ENCODE measurements at places on chromosomes 7 and 10. TPM values are rescaled to one million over a fixed set of nuclear protein-coding genes. Genes with fewer than 3 reads are reported as not detected.

Gene ZNF735
- not detected for total RNA-seq

Gene PWWP2B
- total RNA-seq = 9.1 TPM

Gene CHST15
- 11.8 TPM for total RNA-seq

Gene HYAL4
- total RNA-seq = not detected

Gene GPR26
- not detected for total RNA-seq

Gene GDF2
- 9.1 TPM for total RNA-seq

Gene SRRM3
- total RNA-seq = 0.14 TPM

Gene VPS37D
- 1.2 TPM for total RNA-seq

Gene MACROH2A2
- 12.1 TPM for total RNA-seq

Gene OR2A42
- not detected for total RNA-seq

Gene ZDHHC6
- 16.7 TPM for total RNA-seq

Gene CPN1
- total RNA-seq = 43.4 TPM

DNA sequence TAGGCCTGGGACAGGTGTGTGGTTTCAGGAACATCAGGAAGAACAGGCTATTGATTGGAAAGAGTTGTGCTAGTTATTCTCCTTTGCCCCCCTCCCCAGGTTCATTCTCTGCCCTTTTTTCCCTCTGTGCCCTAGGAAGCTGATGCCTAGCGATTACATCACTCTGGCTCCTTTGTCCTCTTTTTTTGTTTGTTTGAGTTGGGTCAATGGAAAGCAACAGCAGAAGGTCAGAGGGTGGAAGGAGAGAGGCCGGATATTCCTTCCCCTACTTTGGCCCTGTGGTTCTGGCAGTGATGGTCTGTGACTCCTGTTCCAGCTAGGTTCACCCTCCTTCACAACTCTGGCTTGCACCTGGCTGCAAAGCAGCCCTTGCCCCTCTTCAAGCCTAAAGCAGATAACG, 18.9 kb downstream of the LOXL4 start:
- H3K27ac ChIP-seq = no peak overlapping the region
- H3K4me3 ChIP-seq = no peak overlapping the region
- no peaks in the 10 kb centered on the region for H3K27me3 ChIP-seq
- H3K4me1 ChIP-seq = no peaks in the 10 kb centered on the region
- peaks cover 12% of the 10 kb centered on the region for H3K36me3 ChIP-seq

DNA sequence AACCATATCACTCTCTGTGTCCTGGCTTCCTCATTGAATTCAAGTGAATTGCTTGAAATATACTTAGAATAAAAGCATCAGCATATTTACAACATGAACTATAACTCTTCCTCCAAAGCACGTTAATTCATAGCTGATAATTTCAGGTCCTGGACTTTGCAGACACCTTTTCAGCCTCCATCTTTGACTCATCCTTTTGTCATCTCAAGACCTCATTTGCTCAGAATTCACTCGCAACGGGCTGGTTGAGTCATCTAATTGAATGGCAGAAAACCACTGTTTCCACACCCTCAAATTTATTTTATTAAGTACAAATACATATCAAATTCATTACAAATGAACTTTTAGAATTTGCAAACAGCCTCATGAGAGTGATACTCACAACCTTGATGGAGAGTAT, 545.7 kb downstream of the GATA3 start:
- H3K4me3 ChIP-seq = no peak overlapping the region
- H3K4me1 ChIP-seq = no peaks in the 10 kb centered on the region
- H3K36me3 ChIP-seq = no peaks in the 10 kb centered on the region
- H3K27ac ChIP-seq = no peak overlapping the region
- no peak for DNase-seq
- H3K27me3 ChIP-seq = no peaks in the 10 kb centered on the region

- no peaks in the 10 kb centered on the region for H3K4me1 ChIP-seq
- H3K27me3 ChIP-seq = no peaks in the 10 kb centered on the region
- no peak overlapping the region for H3K27ac ChIP-seq
- no peaks in the 10 kb centered on the region for H3K36me3 ChIP-seq
Observed at GRCh38 chr7:131607291-131608115, 51.1 kb upstream of the PODXL start.

GRCh38 chr10:60760711-60761210, 17.5 kb upstream of the CDK1 start:
- DNase-seq = no peak
- H3K27me3 ChIP-seq = no peaks in the 10 kb centered on the region
- H3K36me3 ChIP-seq = no peaks in the 10 kb centered on the region

- H3K4me3 ChIP-seq = no peak overlapping the region
- H3K27ac ChIP-seq = peak overlapping the region; percentile 71
- H3K36me3 ChIP-seq = no peaks in the 10 kb centered on the region
- peak; percentile 71 for DNase-seq
- H3K4me1 ChIP-seq = peaks cover 26% of the 10 kb centered on the region
Observed at GRCh38 chr10:112243713-112244112, 39.5 kb upstream of the TECTB start.

DNA sequence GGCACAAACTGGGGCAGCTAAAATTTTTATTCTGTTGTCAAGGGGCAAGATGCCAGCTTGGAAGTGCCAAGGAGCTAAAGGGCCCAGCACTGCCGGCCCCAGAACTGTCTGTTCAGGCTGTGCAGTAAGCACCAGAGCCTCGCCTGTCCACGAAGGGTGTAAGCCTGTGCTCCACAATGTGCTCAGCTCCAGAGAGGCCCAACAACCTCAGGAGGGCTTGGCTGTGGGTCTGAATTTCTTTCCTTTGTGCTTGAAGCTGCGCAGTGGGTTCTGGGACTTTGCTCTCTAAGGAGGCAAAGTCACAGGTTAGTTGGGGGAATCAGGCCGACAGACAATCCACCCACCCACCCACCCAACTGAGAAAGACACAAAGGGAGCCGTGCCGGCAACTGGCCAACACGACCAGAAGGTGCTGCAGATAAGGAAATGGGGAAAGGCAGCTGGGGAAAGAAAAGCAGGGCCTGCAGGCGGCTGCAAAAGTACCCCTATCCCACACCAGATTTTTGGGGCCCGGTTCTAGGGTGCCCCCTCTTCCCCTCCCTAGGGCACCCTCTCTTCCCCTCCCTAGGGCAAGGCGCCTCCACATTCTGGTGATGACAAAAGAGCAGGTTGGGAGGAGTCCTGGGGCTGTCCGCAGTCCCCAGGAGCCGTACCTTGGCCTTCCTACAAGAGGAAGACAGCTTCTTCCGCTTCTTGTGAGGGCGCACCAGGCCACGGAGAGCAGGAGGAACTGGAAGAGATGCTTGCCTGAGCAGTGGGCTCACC, 7.7 kb downstream of the DDX56 start:
- peak overlapping the region; percentile 88 for H3K27ac ChIP-seq
- H3K36me3 ChIP-seq = peaks cover 13% of the 10 kb centered on the region
- no peak overlapping the region for H3K4me3 ChIP-seq
- no peak for DNase-seq
- H3K27me3 ChIP-seq = no peaks in the 10 kb centered on the region
- H3K4me1 ChIP-seq = peaks cover 18% of the 10 kb centered on the region

DNA sequence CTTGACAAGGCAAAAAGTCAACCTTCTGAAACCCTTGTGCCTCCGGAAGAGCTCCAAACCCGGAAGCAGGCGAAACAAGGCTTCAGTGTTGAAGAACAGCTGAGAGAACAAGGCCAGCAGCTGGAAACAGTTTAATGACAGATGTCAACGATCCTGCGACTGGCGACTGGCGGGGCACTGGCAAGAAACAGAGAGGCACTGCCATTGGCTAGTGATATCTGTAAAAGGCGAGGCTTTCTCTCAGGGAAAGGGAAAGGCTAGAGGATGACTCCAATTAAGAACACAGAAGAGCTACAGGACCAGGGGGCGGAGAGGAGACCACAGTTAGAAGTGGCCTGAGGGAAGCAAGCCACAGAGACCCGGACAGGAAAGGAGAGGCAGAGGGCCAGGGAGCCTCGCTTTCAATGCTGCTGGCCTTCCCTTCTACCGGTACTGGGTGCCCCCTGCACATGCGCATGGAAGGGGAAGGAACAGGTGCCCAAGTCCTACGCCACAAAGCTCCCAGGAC, 19.4 kb downstream of the ITGB1 start:
- H3K4me3 ChIP-seq = no peak overlapping the region
- peaks cover 26% of the 10 kb centered on the region for H3K4me1 ChIP-seq
- DNase-seq = no peak
- H3K27me3 ChIP-seq = no peaks in the 10 kb centered on the region

- no peaks in the 10 kb centered on the region for H3K4me1 ChIP-seq
- H3K4me3 ChIP-seq = no peak overlapping the region
- H3K27ac ChIP-seq = no peak overlapping the region
- DNase-seq = no peak
- no peaks in the 10 kb centered on the region for H3K27me3 ChIP-seq
Observed at GRCh38 chr7:131574741-131575140, 18.3 kb upstream of the PODXL start.

GRCh38 chr10:4067931-4068561, 283.0 kb upstream of the KLF6 start:
- H3K27me3 ChIP-seq = no peaks in the 10 kb centered on the region
- no peak for DNase-seq
- H3K27ac ChIP-seq = no peak overlapping the region
- no peaks in the 10 kb centered on the region for H3K4me1 ChIP-seq

DNA sequence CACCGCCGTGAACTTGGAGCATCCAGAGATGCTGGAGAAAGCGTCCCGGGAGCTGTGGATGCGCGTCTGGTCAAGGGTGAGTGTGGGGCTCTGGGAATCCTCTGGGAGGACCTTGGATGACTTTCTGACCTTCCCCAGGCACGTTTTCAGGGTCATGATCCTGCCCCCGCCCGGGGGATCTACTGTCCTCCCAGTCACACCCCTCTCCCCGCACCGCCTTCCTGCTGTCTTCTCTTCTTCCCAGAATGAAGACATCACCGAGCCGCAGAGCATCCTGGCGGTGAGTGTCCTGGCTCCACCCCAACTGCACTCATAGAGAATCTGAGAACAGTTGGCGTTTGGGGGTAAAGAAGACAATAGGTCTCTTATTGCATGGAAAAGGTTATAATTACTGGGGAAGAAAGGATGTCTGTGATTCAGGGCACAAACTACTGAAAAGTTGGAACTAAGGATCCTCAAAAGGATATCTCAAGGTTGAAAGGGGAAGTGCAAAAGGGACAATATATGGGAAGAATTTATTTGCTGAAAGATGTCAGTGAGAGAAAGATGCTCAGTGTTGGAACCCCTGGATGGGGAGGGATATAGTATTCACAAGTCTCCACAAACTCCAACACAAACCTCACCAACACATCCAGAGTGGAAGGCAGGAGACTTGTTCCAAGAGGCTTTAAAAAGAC, 1.9 kb downstream of the GSTK1 start:
- H3K36me3 ChIP-seq = peaks cover 19% of the 10 kb centered on the region
- no peak for DNase-seq
- H3K27ac ChIP-seq = no peak overlapping the region
- peaks cover 54% of the 10 kb centered on the region for H3K4me1 ChIP-seq
- H3K27me3 ChIP-seq = no peaks in the 10 kb centered on the region

Data from right lobe of liver (tissue), 6 donors.